ENCODE measurements at places on chromosomes 13 and 19.

GRCh38 chr19:38851622-38852230, 1.9 kb upstream of the HNRNPL start:
- DNase-seq = peak; percentile 87

DNA sequence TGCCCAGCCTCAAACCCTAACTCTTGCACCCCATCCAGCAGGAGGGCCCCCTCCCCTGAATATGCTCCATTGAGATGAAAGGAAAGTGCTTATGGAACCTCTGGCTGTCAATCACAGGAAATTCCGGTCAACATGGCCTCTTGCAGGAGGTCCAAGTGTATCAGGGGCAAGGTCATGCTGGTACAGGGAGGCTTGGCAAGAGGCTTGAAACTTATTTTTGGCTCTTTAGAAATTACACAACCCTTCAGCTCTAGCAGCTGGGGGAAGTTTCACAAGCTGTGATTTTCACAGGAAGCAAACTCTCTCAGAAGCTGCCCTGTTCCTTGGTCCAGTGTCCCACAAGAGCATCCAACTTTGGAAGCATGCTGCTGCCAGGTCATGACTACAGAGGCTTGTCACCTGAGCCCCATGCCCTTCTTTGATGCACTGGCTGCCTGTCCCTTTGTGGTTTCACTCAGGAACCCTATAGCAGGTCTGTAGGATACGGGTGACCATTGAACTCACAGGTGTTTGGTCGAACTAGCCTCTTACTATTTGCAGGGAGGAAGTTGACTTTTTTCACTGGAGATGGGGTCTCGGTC, 8.4 kb downstream of the ASF1B start:
- no peak for DNase-seq

GRCh38 chr19:2330255-2330631, 1.8 kb downstream of the SPPL2B start:
- no peak for DNase-seq

DNA sequence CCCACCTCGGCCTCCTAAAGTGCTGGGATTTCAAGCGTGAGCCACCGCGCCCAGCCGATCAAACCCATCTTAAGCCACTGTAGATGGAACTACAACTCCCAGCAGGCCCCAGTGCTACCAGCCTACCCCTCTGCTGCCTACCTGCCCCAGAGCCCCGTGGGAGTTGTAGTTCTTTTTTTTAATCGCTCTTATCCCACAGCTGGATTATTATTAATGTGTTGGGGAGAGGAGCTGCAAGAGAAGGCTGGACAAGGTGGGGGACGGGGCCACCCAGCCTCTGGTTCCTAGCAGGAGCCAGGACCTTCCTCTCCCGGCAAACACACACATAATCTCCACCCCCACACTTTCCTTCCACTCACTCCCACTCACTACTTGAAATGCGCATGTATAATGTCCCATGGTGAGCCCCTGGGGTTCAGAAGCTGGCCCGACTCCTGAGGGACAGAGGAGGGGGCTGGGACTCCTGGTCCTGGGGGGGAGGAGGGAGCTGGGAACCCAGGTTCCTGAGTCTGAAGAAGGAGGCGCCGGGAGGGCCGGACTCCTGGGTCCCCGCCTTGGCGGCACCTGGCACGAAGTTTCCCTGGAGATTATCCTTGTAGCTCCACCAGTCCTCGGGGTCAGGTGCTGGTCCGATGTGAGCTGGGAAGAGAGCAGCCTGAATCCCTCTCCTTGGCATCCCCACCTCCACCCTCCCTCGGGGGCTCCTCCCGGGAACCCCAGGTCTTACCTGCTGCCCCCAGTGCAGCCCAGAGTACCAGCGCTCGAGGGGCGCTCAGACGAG, 958 bp downstream of the CA11 start:
- no peak for DNase-seq

DNA sequence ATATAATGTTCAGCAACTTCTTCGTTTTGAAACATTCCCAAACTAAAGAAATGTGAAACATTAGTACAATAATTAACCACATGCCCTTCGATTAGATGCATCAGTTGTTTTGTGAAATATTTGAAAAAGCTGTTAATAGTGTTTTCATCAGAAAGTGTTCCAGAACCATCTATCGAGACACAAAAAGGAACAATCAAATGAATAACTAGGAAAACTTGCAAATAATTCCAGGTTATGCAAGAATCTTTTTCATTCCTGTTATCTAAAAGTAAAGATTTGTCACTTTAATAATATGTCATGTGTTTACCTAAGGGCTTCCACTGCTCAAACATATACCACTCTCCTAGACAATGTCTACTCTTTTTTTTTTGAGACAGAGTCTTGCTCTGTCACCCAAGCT, 904.2 kb upstream of the MIR17HG start:
- DNase-seq = no peak

- DNase-seq = no peak
These were observed 12.8 kb downstream of the CASP14 start for GRCh38 chr19:15062036-15062435.

DNA sequence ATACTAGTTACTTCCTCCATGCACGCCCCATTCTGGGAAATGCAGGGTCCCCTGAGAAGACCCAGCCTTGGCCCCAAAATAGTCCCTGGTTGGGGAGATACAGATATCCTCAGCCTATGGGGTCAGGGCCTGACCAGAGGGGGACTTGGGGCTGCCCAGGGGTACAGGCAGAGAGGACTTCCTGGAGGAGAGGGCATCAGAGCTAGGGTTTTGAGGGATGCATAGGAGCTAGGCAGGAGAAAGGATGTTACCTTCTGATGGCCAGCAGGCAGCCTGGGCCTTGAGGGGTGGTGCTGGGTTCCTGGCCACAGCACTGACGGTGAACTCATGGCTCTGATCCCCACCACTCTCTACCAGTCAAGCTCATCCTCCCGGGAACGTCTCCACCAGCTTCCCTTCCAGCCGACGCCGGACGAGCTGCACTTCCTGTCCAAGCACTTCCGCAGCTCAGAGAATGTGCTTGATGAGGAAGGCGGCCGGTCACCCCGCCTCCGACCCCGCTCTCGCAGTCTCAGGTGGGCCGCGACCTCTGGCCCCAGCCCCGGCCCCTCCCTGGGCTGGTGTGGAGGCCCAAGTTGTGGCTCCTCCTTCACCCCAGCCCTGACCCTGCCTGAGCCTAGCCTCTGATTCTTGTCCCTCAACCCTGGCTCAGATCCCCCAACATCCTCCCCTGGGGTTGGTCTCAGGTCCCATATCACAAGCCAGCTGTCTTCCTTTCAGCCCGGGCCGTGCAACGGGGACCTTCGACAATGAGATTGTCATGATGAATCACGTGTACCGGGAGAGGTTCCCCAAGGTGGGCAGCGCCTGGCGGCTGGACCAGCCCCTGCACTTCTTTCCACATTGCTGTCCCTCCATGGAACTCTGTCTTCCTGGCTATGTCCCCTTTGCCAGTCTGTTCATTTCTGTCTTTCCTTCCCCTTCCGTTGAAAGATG, 25.6 kb downstream of the MAST3 start:
- no peak for DNase-seq

Data from progenitor cell of endocrine pancreas (in vitro differentiated cells).